ENCODE measurements at places on chromosomes 1 and 21.

- DNase-seq, result no peak
These were observed 824 bp upstream of the IFI44L start for GRCh38 chr1:78619446-78619802.

DNA sequence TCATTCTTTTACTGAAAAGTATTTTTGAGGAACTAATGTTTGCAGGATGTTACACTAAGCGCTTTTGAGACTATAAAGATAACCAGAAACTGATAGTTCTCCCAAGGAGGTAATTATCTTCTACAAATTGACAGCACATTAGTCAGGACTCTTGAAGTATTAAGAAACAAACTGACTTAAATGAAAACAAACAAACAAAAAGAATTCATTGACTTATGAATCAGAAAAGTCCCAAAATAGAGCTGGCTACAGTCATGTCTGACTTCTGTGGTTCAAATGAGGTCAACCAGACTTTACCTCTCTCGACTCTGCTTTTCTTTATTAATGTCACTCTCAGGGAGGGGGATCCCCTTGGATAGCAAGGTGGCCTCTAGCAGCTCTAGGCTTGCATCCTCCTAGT is 296.8 kb downstream of the TPR start:
- no peak for DNase-seq

DNA sequence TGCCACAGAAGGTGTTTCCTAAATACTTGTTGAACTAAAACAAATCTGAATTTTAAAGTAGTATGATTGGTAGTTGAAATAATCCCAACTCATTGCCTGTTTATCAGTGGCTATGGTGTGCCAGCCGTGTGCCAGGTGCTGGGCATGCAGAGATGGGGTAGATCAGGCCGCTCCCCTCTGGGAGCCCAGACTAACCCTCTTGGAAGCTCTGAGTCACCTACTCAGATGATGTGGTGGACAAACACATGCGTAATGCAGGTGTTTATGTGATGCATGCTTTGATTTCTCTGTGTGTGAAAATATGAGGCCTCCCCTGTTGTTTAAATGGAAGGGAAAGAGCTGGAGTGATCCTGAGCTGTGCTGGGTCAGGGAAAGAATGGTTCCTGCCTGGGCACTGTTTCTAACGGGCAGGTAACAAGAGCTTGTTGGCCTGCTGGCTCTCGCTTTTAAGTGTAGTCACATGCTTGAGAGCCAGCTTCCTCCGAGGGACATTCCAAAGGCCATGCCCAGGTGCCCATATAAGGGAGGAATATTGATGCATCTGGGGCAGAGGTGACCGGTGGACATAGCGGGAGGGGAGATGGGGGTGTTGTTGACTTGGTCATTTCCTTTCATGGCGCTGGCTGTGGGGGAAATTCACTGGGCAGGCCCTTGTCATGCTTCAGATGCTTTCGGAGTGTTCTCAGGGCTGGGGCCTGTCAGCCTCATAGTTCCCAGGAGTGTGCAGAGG is 10.2 kb downstream of the MFN2 start:
- no peak for DNase-seq

GRCh38 chr1:25621876-25622275 is 5.3 kb downstream of the MAN1C1 start:
- no peak for DNase-seq

DNA sequence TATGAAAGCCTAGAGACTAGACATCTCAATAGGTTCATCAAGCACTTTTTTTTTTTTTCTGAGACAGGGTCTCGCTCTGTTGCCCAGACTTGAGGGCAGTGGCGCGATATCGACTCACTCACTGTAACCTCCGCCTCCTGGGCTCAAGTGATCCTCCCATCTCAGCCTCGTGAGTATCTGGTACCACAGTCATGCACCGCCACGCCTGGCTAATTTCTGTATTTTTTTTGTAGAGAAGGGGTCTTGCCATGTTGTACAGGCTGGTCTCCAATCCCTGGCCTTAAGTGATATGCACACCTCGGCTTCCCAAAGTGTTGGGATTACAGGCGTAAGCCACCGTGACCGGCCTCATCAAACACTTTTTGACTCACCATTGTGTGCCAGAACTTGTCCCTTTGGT is 613 bp upstream of the GPATCH4 start:
- DNase-seq, result no peak

- DNase-seq, result no peak
These were observed 1.1 kb upstream of the KIF21B start for GRCh38 chr1:201024625-201024998.

DNA sequence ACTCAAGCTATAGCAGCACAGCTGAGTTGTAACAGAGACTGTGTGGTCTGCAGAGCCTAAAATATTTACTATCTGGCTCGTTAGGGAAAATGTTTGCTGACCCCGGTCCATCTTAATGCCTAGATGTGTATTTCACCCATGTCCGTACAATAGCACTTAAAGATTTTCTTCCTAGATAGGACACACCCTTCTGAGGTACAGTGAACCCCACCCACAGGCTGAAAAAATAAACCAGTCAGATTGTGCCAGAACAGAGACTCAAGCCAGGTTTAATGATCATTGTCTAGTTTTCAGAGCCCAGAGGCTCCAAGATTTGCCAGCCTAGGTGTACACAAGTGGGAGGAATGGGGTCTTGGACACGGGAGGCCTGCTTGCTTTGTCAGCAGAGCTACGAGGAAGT is 5.6 kb downstream of the AMIGO1 start:
- DNase-seq, result no peak

DNA sequence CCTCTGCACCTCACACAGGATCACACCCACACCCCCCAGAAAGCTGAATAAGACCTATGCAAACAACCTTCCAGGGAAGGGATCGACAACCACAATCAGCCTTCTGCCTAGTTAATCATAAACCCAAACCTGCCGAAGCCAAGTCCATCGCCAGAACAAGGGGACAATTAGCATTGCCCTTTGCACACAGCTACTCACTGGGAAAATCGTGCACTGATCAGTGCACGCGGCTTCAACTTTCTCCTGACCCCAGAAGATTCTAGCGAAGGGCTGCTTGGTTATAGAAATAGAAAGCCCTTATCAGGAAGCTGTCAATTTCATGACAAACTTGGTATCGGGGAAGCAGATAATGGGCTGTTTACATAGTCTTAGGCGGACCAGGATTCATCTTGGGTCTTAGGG is 29.5 kb downstream of the RUNX1 start:
- no peak for DNase-seq

DNA sequence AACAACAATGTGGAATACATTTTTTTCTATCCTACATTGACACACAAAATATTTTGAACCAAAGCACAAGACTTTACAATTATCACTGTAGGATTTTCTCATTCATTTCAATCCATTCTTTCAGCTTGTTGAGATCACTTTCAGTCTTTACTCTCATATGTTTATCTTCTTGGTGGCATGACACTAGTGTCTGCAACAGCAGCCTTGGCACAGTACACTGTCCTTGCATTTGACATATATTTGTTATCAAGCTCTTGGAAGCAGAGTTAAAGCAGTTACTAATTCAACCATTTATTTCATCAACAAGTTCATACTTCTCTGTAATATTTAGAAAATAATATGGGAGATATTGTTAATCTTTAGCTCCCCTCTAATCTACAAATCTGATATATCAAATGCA is 922.4 kb upstream of the ADGRL2 start:
- no peak for DNase-seq

GRCh38 chr1:51514733-51515132 is 4.3 kb downstream of the EPS15 start:
- no peak for DNase-seq

GRCh38 chr21:28509031-28509430 is 483.6 kb downstream of the LTN1 start:
- DNase-seq, result no peak

DNA sequence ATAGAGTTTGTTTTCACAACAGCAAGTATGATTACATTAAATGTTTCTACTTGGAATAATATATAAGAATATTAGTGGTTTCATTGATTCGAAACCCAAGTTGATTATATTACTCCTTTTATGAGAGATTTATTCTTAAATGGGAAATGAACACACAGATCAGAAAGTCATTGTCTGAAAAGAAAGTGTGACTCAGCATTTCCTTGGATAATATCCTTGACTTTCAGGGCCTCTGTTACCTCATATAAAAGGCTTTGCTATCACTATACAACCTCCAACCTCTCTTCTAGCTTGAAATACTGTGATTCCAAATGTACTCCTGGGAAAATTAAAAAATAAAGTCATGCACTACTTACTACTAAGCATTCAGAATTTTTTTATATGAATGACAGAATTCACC is 295.3 kb upstream of the LYPLAL1 start:
- no peak for DNase-seq

- DNase-seq, result no peak
These were observed 30.0 kb upstream of the LRRC8C start for GRCh38 chr1:89602871-89603404.

GRCh38 chr1:234602334-234603220 is 7.4 kb downstream of the IRF2BP2 start:
- no peak for DNase-seq

DNA sequence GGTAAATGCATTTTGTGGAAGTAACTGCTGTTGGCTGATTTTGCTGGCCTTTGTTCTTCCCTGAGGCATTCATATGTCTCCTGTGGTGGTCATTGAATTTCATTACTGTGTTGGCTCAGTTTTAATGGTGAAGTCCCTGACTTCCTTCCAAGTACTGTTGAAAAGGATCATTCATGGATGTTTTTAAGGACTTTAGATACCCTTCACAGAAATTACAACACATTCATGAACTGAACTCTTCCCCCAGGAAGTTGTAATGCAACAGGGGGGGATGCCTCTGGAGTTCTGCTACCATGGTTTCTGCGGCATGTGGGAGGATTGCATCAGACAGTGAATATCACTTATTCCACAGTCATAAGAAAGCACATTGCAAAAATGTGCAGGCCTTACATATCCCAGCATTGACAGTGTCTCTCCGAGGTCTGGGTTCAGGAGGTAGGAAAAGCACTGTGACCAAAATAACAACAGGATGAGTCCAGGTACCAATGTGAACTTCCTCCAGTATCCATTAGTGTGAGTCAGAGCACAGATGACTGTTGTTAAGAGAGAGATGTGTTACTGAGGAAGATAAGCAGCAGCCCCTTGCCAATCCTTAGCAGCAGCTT is 2.1 kb upstream of the RAB3GAP2 start:
- no peak for DNase-seq

DNA sequence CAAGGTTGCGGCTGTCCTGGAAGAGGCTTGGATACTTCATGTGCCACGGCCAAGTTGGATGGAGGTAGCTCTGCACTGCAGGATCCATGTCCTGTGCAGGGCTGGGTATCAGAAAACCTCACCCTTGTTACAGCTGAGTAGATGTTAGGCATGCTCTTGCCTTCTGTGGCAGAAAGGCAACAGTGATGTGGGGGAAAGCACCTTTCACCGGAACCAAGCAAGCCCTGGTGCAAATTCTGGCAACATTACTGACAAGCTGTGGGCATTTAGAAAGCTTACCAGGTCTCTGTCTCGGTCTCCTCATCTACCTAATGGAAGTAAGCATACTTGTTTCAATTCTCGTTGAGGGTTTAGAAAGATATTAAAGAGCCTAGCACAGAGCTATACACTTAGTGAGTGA is 14.5 kb upstream of the CDCA8 start:
- DNase-seq, result no peak

- no peak for DNase-seq
These were observed 40.7 kb downstream of the CASQ2 start for GRCh38 chr1:115727706-115728249.

DNA sequence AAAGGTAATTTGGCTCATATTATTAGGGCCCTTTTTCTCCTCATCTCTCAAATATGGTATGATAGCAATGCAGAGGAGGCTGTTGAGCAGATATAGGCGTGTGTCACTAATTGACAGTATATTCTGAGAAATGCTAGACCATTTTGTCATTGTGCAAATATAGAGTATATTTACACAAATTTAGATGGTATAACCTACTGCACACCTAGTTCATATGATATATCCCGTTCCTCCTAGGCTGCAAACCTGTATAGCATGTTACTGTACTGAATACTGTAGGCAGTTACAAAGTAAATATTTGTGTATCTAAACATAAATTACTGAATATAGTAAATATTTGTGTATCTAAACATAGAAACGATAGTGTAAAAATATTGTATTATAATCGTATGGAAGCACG is 8.6 kb downstream of the ZBTB37 start:
- DNase-seq, result no peak

GRCh38 chr1:192747301-192747700 is 61.5 kb upstream of the RGS2 start:
- DNase-seq, result no peak

GRCh38 chr1:47951545-47952235 is 45.5 kb downstream of the TRABD2B start:
- no peak for DNase-seq

DNA sequence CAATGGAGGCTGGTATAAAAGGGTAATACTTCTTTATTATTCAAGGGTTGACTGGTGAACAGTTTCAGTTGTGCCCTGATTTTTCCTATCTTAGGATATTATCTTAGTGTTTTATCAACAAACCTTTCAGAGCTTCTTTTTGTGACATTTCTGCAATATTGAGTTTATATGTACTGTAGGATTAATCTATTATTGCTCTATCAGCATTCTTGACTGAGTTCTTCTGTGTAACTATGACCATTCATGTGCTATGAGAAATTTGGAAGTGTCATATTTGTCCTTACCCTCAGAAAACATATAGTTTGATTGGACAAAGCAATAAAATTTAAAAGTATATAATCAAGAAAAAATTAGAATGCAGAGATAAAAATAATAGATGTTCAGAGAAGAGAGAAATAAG is 25.5 kb upstream of the MRPS6 start:
- no peak for DNase-seq

GRCh38 chr21:41948078-41948895 is 5.5 kb downstream of the C2CD2 start:
- no peak for DNase-seq

DNA sequence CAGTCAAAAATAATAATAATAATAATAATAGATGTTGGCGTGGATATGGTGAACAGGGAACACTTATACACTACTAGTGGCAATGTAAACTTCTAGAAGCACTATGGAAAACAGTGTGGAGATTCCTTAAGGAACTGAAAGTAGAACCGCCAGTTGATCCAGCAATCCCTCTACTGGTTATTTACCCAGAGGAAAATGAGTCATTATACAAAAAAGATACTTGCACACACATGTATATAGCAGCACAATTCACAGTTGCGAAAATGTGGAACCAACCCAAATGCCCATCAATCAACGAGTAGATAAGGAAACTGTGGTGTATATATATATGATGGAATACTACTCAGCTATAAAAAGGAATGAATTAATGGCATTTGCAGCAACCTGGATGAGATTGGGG is 176.0 kb downstream of the PLPP3 start:
- DNase-seq, result no peak

- DNase-seq, result no peak
These were observed 34.1 kb upstream of the SCCPDH start for GRCh38 chr1:246690100-246690499.

GRCh38 chr1:71809085-71809484 is 473.3 kb downstream of the NEGR1 start:
- DNase-seq, result no peak

- DNase-seq, result no peak
These were observed 15.9 kb downstream of the SHISA4 start for GRCh38 chr1:201904579-201904978.

GRCh38 chr1:223455470-223455869 is 62.3 kb downstream of the CCDC185 start:
- no peak for DNase-seq

All from HEK293T (cell line).